ENCODE measurements at places on chromosomes 4 and X.

- no peak for DNase-seq
Observed at GRCh38 chr4:14289708-14290107, 662.2 kb upstream of the BOD1L1 start.

GRCh38 chr4:47050761-47051725 is 19.7 kb downstream of the GABRB1 start:
- peak; percentile 67 for DNase-seq

DNA sequence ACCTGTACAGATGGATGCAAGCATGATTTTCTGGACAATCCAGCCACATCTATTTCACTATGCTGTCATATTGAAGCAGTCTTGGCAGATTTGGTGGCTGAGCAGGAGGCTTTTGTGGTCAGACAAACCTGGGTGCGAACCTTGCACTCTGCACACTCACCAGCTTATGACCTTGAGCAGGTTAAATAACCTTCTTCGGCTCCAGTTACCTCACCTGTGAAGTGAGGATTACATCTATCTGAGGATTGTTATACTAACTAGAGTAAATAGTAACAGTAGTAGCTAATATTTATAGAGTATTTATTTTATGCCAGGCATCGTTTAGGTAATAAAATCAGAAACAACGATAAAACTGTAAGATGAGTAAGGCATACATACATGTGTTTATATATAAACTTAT is 150.0 kb downstream of the PPP3CA start:
- DNase-seq, result no peak

- no peak for DNase-seq
Observed at GRCh38 chr4:47287735-47288134, 175.8 kb downstream of the COMMD8 start.

DNA sequence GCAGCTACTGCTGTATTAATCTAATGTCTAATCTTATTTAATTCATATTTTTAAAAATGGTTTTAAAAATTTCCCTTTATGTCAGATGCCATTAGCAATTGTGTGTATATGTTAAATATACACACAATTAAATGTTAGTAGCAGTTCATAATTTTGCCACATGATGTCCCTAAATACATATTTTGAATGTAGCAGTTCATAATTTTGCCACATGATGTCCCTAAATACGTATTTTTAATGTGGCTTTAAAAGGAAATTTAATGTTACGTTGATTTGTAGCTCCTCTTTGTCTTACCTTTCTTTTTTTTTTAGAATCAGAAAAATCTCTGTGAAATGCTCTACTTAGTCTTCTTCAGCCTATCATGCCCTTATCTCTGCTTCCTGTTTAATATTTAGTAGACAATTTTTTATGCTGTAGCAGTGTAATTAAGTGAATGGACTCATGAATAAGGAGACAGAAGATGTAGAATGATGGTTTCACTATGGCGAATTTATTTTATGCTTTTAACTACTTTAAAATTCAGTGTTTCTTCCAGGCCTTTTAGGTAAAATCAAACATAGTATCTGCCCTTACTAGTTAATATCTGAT is 26.1 kb downstream of the RBM46 start:
- peak; percentile 19 for DNase-seq

DNA sequence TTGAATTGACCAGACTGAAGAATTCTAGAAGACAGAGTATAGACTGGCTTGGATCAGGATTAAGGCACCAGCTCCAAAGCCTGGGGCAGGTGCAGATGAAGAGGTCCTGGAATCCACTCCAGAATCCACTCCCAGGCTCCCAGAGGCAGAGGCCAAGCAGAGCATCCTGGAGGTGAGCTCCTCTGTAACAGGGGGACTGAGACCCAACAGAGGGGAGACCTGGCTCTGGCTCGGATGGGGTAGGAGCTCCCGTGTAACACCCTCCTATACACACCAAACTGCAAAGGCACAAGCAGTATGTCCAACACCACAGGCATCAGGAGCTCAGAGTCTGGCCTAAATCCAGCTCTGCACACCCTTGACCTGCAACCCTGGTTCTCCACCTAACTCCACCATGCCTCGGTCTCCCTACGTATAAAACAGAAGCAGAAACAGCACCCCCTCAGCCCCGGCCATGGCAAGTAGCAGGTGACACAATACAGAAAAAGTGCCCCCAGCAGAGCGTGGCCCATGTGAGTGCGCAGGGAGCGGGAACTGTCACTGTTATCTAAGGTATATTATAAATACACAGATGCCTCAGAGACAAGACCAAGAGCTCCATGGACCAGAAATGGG is 14.9 kb downstream of the RNF212 start:
- no peak for DNase-seq

GRCh38 chr4:174582463-174582862 is 60.2 kb upstream of the HPGD start:
- DNase-seq, result no peak

DNA sequence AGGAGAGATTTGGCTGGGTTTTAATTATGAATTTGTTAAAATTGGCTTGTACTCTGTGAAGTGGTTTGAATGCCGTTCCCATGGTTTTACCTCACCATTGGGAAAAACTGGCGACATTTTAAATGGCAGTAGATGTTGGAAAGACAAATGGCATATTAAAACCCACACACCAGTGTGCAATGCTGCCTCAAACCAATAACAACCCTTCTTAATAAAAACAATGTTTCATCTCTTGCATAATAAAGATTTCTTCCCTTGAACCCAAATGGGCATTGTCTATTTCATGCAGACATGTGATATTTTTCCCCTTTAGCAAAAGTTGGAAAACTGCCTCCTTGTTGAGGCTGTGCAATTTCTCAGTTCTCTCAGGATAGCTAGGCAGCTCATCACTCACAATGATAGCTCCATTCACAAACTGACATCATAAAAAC is 33.7 kb downstream of the GABRB1 start:
- no peak for DNase-seq

DNA sequence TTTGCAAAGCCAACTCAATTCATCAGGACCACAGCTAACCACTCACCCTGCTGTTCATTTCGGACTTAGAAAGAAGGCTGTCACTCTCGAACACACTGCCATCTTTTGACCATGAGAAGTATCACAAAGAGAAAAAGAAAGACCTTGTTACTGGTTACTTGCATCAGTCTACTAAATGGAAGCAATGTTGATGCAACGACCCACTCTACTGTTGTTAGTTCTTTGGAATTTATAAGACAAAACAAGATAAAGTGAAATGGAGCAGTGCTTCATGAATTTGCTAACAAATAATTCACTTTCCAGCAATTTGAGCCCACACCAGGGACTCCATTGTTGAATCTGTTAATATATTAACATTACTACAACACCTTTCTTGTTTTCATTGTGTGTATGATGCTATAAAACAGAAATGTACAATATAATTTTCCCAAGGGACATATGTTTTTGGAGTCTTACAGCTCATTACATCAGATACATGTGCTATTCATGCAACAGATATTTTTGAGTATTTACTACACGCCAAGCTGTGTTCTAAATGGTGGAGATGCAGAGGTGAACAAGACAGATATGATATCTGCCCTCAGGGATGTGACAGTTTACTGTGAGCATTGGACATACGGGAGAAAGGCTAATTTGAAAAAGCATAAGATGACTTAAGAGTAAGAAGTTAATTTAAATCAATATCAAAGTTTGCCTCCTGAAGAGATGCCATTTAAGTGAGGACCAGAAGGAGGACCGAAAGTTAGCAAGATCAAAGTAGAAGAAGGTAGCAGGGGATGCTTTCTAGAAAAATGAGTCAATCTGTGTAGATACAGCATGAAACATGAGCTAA is 87.2 kb downstream of the AREG start:
- peak; percentile 44 for DNase-seq

- DNase-seq, result peak; percentile 50
Observed at GRCh38 chrX:107826238-107827029, 768 bp downstream of the MID2 start.

DNA sequence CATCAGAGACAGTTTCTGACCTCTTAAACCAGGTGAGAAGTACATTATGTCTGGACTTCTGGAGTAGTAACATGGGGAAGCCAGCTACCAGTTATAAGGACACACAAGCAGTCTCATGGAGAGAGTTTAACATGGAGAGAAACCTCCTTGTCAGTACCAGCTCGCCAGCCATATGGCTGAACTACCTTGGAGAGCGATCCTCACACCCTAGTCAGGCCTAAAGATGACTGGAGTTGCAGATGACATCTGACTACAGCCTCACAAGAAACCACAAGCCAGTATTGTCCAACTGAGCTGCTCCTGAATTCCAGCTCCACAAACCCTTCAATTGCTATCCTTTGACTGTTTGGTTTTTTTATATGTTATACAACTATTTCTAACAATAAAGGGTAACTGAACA is 49.8 kb downstream of the PDHA2 start:
- no peak for DNase-seq

GRCh38 chr4:153005899-153006381 is 69.8 kb downstream of the FHDC1 start:
- no peak for DNase-seq

Data from NCI-H524 (cell line).